ENCODE measurements at places on chromosomes 2 and 18.

GRCh38 chr18:51339856-51340255 lies 142.4 kb upstream of the MEX3C start:
- DNase-seq = no peak

DNA sequence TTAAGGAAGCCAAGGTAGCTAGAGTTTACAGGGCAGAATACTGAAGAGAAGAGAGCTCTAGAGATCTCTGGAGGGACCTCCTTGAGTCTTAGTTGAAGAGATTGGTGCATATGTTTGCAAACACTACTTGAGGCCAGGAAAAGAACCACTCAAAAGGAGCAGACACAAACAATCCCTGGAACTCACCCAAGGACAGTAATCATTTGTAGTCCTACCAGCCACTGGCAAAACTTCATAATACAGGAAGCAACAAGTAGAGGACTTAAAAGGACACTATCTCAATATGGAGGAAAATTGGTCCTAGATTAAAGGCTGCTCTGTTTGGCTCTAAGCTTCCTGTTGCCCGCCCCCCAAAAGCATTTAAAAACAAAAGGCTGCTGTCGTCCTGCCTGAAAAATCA lies 46.9 kb upstream of the UBXN4 start:
- DNase-seq = no peak

- DNase-seq = no peak
Observed at GRCh38 chr2:86470890-86471289, 29.7 kb downstream of the KDM3A start.

GRCh38 chr2:16313235-16313975 lies 352.2 kb downstream of the CYRIA start:
- DNase-seq = no peak

- no peak for DNase-seq
Observed at GRCh38 chr2:127052771-127053691, 53.9 kb downstream of the BIN1 start.

DNA sequence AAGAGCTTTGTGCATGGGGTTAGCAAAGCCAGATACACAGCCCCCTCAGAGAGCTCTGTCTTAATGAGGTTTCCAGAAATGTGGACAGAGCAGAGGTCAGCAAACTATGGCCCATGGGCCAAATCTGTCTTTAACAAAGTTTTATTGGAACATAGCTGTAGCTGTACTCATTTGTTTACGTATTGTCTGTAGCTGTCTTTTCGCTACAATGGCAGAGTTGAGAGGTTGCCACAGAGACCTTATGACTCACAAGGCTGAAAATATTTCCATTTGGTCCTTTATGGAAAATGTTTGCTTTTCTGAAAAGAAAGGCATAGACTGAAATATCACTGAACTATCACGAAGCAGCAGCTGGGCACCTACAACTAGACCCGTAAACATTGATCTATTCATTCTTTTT lies 841.8 kb downstream of the SLC4A3 start:
- no peak for DNase-seq

DNA sequence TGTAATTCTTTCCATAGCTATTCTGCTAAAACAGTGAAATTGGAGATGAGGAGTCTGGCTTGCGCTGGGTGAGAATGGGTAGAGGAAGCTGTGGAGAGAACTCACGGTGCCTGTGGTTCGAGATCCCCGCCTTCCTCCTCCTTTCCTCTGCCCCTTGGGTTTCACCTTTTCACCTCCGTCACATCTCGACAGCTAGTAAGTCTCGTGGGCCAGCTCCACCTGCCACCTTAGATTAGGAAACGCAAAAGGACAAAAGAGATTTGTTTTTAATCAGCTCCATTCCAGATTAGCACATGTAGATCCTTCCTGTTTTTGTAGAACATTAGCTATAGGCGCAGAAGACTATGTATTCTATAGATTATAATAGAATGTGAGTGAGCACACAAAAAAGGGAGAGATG lies 20.6 kb downstream of the TRIB2 start:
- DNase-seq = no peak

DNA sequence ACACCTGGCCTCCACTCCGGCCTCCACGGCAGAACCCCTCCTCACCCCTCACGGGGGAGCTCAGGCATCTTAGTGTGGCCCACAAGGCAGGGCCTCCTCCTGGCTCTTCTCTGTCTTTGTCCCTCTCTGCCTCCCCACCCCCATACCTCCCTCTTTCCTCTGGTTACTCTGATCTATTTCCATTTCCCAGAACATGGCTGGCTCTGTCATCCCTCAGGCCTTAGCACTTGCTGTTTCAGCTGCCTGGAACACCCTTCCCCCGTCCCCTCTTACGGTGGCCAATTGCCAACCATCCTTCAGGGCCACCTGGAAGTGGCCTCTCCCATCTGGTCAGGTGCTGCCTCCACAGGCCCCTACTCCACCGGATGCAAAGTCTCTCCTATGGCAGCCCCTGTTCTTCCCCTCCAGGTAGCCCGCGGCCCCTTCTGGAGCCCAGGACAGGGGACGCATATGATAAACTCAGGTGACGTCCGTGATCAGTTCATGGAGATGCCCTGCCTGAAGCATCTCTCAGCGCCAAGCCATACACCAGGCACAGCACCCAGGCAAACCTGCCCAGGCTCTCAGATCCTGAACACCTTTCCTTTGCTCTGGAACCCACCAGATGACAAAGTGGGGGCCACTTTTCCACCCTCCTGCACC lies 3.6 kb upstream of the ECEL1 start:
- no peak for DNase-seq

DNA sequence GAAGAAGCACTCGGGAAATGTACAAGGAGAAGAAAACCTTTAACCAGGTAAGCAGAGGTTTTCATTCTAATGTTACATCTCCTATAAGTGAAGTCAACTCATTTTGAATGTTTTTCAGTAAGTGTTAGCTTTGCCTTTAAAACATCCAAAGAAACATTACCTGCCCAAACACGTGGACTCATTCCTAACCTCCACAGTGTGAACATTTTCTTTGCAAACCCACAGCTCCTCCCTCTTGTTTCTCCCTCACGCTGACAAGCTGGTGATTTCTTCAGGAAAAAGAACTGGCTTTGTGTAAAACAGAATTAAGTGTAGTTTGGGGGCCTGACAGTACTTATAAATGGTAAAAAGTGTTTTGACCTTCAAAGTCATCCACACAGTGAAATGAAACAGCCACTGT lies 72.5 kb downstream of the MTCL1 start:
- no peak for DNase-seq

DNA sequence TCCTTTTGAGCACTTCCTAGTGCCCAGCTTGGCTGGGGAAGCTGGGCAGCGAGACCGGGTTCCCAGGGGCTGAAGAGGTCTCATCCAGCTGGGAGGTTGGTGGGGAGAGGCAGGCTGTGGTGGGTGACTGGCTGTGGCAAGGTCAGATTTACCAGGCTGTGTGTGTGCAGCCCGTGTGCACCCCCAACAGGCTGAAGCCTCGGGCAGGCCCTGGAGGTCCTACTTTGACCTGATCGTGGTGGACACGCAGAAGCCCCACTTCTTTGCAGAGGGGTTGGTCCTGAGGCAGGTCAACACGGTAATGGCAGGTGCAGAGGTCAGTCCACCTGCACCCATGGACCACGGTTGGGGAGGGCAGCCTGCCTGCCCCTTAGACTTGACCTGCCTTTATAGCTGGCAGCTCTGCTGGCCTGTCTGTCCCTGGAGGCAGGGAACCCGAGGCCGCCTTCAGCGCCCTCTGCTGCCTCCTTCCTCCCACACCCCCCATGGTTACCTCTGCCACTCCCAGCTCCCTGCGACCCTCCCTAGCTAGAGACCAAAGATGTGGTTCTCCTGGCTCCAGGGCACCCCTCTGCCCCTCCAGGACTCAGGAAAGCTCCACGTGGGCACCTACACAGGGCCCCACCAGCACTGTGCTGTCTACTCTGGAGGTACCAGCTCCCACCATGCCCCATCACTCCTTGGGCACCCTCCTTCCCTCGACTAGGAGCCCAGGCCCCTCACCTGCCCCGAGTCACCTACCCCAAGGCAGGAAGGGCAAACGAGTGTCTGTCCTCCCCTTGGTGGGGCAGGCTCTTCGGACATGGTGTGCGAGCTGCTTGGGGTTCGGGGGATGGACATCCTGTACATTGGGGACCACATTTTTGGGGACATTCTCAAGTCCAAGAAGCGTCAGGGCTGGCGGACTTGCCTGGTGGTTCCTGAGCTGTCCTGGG lies 4.0 kb downstream of the NT5DC4 start:
- no peak for DNase-seq

DNA sequence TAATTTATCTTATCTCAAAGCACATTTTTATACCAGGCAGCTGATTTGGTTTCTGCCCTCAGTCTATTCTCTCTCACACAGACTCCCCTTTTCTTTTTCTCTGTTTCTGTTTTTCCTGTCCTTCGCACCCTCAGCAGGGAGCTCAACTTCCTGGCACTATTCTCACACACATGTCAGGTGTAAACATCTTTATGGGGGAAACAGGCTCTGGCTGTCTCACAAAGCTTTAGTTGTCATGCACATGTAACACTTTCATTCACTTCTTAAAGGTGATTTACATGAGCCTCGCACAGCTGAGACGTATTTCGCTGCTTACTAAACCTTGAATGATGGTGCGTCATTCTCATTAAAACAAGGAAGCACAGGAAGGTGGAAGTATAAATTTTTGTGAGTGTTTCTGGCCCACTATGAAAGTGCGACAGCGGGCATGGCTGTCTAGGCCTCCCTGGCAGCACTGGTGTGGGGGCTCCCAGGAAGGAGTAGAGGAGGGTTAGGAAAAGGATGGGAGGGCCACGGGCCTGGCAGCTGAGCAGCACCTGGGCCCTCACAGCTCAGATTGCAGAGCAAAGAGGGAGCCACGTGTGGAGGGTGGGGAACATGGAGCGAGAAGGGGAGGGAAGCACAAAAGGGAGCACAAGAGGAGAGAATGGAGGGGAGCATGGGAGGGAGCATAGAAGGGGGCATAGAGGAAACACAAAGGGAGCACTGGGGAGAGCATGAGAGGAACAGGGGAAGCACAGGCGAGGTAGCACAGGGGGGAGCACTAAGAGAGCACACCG lies 46.2 kb upstream of the SNTG2 start:
- DNase-seq = no peak

DNA sequence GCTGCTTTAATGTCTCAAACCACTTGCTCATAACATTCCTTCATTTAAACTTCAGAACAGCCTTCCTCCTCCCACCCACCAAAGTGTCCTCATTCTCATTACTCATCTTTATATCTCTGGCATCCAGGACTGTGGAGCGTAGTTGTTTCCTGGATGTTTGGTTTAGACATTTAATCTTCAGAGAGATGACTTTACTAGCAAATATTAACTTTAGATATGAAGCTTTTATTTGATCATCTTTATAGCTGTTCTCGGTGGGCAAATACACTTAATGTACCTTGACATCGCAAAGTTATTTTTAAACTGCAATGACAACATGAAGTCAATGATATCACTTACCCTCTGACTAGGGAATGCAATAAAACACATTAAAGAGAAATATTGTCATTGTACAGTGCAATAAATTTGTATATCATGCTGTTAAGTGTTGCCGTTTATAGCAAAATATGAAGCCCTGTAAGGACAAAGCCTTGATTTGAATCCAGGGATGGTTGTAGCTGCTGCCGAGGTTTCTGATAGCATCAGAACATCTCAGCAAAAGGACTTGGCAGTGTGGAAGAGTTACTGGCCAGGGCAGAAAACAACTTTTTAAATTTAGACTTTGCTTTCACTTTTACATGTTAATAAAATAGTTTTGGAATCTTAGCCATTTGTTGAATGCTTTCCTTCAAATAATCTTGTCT lies 4.6 kb upstream of the LAMA3 start:
- no peak for DNase-seq

- no peak for DNase-seq
Observed at GRCh38 chr18:55226044-55226443, 266.8 kb upstream of the CCDC68 start.

All from right renal pelvis (tissue), 4 donors.